ENCODE measurements at places on chromosomes 4 and X.

GRCh38 chr4:184705692-184706091 lies 28.2 kb downstream of the CENPU start:
- no peak for DNase-seq

DNA sequence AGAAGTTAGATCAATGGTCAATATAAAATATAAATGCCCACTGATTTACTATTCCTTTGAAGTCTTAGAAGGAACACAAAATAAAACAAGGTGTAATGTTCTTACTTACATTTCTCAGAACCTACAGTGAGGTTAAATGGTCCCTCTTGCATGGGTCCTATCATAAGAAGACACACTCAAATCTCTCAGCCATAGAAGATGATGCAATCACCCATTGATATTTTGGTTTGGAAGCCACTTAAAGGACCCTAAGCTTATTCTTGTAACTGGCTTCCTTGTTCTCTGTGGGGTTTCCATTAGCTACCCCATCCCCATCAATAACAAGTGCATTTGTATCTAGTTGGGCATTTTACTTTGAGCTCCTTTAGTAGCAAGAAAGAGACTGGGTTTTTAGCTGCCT lies 15.1 kb downstream of the REELD1 start:
- no peak for DNase-seq

DNA sequence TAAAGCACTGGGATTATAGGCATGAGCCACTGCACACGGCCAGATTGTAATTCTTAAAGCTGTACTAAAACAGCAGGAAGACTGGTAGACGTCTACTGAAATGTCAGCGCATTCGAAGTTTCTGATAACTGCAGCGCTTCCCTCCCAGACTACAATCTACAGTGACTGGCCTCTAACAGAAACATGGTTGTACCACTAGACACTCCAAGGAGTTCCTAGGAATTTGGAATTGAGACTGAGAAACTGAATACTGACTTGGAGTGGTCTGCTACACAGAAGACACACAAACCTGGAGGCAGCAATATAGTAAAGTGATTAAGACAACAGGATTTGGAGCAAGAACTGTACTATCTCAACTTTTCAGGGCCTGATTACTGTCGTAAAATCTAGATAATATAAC lies 937 bp downstream of the HELQ start:
- no peak for DNase-seq

DNA sequence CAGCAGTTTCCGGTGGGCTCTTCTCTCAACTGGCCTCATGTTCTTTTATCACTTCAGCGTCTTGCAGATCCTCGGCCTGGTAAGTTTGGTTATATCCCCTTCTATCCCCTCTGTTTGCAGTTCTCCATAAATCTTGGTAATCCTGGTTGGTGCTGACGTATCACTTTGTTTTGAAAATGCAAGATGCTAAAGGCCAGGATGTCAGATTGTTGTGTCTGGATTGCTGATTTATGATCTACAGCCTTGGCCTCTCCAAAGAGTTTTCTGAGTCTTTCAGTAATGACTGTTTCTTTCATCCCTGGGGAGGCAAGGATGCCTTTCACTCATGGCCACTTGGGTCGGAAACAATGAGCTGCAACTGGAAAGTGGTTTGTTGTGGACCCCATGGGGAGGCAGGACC lies 146.4 kb downstream of the AMMECR1 start:
- no peak for DNase-seq

- DNase-seq: no peak
Measured at GRCh38 chr4:72991873-72992272, 77.6 kb downstream of the COX18 start.

- DNase-seq: no peak
Measured at GRCh38 chr4:52684896-52685295, 25.8 kb upstream of the USP46 start.

DNA sequence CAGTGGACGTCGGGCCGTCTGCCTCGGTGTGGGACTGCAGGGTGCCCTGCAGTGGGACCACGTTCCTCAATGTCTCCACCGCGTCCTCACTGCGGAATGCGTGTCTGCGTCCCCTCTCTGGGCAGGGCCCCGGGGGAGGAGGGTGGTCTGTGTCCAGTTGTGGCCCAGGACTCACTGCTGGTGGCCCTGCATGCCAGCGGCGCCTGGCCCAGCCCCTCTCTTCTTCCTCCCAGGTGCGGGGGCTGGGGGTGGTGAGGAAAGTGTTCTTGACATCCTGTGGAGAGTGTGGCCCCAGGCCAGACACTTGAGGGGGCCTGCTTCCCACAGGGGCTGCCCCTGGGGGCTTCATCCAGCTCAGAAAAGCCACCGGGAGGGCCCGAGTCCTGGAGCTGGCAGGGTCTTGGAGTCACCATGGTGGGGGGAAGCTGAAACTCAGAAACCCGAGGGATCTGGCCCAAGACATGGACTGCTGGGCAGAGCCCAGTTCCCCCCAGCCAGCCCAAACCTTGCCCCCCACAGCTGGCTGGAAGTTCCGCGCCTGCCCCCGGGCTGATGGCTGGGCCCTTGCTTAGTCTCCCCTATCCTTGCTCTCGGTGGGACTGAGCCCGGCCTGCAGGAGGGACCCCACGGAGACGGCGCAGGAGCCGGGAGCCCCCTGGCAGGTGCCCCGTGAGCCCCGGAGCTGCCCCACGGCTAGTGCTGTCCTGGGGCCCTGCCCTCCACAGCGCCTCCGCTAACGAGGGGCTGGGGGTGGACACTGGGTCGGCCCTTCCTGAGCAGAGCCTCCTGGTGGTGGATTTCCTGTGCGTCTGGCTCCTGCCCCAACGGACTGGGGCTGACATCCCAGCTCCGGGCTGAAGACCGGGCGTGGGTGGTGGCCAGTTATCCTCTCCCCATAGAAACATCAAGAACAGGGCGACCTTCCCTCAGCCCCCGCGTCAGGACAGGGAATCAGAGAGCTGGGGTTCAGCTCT lies 2.9 kb downstream of the DOK7 start:
- no peak for DNase-seq

GRCh38 chrX:141815904-141816303 lies 22.2 kb upstream of the MAGEC3 start:
- no peak for DNase-seq

DNA sequence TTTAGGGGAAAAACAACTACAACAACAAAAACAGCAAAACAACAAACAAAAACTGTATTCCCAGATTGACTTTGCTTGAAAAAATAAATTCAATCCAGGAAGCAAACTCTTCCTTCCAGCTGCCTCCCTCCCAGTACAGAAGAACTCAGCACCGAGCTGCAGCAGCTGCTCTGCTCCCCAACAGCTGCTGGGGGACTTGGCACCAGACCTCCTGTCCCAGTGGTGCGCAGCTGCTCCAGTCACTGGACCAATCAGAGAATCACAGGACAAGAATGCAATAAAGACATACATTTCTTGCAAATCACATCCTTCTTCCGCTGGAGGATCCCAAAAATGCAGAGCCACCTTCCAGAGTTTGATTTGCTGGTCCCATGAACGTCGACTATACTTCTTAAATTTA lies 11.8 kb upstream of the FAM53A start:
- no peak for DNase-seq

DNA sequence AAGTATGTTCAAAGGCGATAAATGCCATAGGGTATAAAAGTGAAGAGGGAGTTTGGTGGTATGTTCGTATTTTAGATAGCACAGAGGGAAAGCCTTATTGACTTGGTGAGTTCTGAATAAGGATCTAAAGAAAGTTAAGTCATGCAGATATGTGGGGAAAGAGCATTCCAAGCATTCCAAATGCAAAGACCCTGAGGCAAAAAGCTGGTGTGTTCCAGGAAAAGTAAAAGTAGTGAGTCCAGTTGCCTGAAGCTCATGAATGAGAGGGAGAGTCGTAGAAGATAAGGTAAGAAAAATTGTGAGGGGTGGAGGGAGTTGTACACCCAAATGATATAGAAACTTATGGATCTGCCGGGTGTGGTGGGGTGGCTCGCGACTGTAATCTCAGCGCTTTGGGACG lies 426.7 kb downstream of the RPA4 start:
- DNase-seq: no peak

DNA sequence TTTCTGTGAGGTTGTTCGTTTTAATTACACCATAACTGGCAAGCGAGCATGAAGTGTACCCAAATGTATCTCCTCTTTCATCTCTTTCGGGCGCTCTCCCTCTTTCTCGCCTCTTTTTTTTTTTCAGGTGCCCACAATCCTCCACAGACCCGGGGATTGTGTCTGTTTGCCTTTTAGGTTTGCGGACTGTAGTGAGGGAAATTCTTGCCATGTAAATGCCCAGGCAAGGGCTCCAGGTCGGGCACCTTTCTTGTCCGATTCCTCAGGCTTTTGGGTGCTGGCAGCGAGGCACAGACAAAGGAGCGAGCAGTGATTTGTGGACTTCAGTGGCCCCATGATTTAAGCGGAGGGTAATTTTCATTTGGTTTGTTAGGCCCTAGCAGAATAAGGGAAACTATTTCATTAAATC lies 1.1 kb upstream of the PHOX2B start:
- DNase-seq: no peak

GRCh38 chrX:134682081-134682480 lies 23.8 kb upstream of the PLAC1 start:
- no peak for DNase-seq

GRCh38 chrX:5113128-5113527 lies 1115.5 kb downstream of the NLGN4X start:
- DNase-seq: no peak

DNA sequence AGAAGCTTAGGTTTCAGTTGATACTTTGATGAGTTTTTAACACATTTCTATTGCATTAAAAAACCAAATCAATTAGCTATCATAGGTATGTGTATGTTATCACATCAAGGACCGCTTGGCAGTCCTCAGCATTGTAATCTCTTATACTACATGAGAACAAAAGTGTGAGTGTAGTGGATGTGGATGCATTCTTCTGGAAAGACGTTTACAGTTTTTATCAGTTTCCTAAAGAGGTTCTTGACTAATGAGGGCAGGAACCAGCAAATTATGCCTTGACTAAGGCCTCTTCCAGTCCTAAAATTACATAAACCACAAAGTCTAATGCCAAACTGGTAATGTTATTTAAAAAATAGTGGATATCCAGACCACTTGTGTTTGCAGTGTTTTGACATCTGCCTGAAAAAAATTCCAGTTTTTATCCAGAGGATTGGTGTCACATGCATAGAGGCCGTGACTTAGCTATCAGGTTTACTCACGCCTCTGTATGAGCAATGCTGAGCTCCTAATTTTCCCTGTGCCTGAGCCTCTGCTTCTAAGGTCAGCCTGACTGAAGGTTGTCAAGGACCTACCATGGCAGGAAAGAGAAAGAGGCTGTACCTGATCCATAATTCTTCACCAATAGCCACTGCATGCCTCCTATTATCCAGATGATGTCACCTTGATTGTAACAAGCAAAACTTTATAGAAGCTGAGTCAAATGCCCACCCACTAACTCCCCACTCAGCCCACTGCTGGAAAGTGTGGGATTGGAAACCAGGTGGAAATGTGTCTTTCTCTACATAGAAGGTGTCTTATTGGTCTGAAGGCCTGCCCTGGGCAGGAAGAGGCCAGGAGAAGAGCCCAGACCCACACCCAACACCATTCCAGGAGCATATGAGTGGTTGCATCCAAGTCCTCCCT lies 68.7 kb downstream of the ENPP6 start:
- no peak for DNase-seq

- DNase-seq: no peak
Measured at GRCh38 chr4:1715002-1715758, 3.1 kb upstream of the SLBP start.

DNA sequence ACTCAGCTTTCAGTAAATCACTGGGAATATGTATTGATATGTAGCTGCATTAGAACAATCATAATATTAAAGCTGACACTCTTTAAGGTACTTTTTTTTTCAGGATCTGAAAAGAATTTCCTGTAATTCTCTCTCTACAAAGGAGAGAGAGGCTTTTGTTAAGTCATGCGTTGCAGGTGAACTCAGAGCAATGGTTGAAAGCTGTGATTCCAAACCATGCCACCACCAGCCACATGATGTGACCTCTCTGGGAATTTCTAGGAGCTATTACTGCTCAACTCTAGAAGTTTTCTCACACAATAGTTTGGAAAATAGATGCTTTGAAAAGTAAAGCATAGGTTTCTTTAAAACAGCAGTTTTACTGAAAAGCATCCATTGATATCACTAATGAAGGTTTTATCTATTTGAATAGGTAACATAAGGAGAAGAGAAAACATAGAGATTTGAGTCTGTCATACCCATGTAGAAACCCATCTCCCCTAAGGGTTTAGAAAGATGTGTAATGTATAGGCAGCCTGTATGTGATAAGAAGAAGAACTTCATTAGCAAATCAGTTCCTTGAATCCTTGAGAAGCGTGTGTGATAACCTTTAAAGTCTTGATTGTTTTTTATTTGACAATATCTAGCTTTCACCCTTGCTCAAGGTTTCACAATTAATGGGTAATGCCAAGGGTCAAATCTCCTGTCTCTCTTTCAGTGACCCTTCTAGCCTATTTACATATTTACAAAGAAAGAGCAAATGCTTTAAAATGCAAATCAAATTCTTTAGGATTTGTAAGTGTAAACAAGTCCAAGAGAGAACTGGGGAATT lies 161.0 kb upstream of the ANKRD50 start:
- no peak for DNase-seq

DNA sequence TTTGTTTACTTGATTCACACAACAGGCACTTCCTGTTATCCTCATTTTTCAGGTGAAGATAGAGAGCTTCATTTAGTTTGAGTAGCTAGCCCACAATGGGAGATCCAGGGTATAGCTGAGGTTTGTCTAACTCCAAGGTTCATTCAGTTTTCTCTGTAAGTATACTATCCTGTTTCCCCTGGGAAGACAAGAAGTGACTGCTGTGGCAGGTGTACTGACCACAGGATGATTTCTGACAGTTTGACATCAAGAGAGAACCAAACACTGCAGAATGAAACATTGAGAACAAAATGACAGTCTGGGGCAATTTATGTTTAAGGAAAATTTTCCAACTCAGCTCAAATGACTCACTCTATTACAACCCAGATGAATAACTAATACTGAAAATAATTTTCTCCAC lies 958.0 kb downstream of the STPG2 start:
- no peak for DNase-seq

GRCh38 chr4:165666836-165667235 lies 206.2 kb upstream of the TLL1 start:
- DNase-seq: no peak

DNA sequence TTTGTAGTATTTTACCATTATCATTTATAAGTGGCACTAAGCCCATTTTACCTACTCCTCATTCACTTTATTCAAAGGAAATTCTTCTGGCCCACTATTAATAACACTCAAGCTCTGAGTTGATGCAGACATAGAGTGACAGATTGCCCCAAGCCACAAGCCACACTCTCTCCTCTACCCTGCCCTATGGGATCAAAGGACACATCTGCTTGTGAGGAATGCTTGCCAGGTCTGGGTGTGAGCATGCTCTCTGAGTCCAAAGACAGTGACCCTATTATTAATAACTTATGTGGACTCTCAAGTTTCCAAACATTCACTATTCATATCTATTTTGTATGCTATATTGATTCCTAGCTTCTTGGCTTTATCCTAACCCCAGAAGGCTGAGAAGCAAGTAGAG lies 18.5 kb downstream of the ETNPPL start:
- DNase-seq: no peak

GRCh38 chrX:155216940-155217440 lies 730 bp downstream of the VBP1 start:
- DNase-seq: no peak

Data from type B pancreatic cell (in vitro differentiated cells).